Articular chondrocyte of knee joint (primary cell): ENCODE measurements at places on chromosomes 2 and 18. TPM values are rescaled to one million over a fixed set of nuclear protein-coding genes. Genes with fewer than 3 reads are reported as not detected.

Gene PLGLB1
- 2.2 and 3.7 TPM in 2 replicates for total RNA-seq

Gene SAG
- not detected in 2 replicates for total RNA-seq

Gene NT5C1B
- total RNA-seq: not detected in 2 replicates

Gene TRIM43
- total RNA-seq: not detected in 2 replicates

Gene PAX8
- total RNA-seq: 0.65 and 0.86 TPM in 2 replicates

Gene RAB17
- total RNA-seq: 0.11 and 0.52 TPM in 2 replicates

Gene MALL
- 72.8 and 165 TPM in 2 replicates for total RNA-seq

Gene DSG4
- total RNA-seq: not detected in 2 replicates
